ENCODE measurements at places on chromosomes 11 and 22.

DNA sequence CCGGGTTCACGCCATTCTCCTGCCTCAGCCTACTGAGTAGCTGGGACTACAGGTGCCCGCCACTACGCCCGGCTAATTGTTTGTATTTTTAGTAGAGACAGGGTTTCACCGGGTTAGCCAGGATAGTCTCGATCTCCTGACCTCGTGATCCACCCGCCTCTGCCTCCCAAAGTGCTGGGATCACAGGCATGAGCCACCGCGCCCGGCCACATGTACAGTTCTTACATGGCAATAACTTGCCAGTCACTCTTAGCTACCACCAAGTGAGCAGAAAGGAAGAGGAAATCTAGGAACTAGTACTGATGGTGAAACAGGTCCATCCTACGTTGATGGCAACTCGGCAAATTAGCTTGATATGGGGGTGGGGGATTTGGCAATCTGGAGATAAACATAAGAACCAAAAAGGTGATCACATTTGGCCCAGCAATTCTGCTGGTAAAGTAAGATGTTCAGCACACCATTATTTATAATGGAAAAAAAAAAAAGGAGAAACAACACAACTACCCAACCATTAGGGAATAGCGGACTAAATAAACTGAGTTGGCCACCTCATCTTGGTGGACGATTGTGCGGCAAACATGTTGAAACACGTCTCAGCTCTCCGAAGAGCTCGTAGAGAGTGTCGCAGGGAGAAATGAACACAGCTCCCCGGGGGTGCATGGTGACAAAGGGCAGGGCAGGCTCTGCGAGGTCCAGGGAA is 5.3 kb downstream of the NLRP6 start:
- DNase-seq: no peak

DNA sequence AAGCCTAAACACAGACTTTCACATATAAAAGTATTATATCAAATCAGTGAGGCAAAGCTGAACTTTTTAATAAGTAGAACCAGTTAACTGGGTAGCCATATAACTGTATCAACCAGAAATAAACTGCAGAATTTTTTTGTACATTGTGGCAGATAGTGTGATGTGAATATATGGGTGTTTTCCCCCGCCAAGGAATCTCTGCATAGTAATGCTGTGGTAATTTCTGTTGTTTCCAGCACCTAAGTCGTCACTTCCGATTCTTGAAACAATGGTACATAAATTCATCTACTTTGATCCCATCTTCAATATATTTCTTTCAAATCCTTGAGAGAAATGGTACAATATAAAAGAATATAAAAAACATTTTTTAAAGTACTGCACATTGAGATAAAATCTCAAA is 39.6 kb downstream of the NARS2 start:
- DNase-seq: no peak

DNA sequence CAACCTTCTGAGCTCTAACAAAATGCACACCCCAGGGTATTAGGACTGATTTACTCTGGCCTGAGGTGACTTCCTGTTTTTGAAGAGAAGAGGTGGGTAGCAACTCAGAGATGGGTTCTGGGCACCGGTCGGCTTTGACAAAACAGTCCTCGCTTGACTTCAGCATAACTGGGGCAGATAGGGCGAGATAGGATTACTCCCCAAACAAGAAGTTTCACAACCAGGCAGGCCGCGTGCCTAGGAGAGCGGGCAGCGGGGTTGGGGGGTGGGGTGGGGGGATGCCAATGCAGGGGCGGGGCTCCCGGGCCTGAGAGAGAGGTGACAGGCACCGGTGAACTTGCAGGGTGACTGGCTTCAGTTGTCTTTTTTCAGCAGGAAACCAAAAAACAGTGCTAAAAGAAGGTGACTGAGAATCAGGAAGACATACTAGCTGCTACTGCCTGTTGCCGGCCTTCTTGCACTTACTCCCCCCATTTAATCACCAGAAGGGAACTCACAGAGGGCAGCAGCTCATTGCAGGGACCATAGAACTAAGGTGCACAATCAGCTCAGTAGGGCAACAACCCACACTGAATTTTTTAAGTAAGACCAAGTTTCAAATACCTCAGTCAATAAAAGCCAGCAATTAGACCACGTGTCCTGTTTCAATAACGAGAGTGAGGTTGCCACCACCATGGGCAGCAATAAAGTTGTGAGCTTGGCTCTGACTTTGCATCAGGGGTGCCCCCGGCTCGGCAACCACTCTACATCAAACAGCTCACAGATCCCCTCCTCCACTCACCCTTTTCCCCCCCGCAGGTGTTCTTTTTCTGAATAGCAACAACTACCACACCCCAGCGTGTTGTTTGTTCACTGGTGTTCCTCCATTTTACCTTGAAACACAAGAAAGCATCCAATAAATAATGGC is 37.2 kb upstream of the ETS1 start:
- DNase-seq: no peak

GRCh38 chr11:22730319-22730718 is 63.9 kb downstream of the GAS2 start:
- DNase-seq: no peak

DNA sequence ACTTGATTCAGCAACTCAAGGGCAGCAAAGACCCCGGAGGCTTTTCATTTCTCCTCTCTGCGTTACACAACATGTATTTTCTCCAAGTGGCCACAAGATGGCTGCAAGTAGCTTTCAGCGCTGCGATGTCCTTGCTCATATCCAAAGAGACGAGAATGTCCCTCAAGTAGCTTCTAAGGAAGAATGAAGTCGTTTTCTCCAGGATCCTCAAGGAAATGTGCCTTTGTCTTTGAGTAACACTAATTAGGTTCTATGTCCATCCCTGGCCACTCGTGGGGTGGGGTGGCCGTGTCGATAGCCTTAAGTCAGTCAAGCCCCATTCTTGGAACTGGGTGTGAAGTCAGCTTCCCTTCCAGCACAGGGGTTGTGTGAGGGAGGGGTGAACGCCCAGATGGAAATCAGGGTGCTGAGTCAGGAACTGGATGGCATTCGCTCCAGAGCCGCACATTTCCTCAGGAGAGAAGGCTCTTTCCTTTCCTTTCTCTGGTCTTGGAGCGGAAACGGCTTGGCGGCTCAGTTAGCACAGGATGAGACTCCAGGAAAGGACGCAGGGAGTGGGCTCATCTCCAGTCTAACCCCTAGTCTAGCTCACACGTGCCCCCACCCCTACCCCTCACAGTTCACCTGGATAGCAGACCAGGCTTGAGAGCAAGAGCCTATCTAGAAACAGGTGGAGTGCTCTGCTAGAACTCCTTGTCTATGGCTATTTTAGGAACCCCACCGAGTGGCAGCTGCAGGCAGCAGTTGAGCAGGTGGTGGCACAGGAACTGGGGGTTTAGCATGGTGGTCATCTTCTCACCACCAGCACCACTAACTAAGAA is 44.3 kb downstream of the NNMT start:
- peak; percentile 7 for DNase-seq

DNA sequence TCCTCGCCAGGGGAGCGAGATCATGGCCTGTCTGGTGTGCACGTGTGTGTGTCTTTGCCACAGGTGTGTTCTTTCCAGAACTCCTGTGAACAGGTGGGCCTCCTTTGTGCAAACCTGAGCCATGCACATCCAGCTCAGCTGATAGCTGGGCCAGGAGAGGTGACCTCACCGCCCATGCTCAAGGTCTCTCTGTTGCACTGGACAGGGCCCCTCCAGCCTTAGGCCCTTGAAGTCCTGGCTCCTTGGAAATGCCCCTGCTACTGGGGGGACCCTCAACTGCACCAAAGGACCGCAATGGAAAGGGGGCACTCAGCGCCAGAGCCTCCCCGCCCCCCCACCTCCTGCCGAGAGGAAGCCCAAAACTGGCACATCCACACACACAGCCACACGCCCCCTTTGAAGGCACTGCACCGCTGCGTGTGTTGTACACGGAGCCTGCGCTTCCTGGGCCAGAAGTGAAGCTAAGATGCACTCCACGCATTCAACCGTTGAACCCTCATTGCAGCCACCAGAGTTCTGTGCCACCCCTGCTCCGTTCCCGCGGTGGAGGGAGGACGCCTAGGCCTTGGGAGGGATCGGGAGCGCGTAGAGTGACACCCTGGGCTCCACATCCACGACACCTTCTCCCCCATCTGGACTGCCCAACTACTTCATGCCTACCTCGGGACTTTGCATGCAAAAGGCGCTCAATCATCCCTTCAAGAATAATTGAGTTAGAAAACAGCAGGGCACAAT is 16.4 kb upstream of the IL2RB start:
- DNase-seq: no peak

- no peak for DNase-seq
These were observed 71.8 kb downstream of the PHF21A start for GRCh38 chr11:46049325-46049897.

GRCh38 chr11:11251394-11251970 is 101.6 kb downstream of the CSNK2A3 start:
- no peak for DNase-seq

DNA sequence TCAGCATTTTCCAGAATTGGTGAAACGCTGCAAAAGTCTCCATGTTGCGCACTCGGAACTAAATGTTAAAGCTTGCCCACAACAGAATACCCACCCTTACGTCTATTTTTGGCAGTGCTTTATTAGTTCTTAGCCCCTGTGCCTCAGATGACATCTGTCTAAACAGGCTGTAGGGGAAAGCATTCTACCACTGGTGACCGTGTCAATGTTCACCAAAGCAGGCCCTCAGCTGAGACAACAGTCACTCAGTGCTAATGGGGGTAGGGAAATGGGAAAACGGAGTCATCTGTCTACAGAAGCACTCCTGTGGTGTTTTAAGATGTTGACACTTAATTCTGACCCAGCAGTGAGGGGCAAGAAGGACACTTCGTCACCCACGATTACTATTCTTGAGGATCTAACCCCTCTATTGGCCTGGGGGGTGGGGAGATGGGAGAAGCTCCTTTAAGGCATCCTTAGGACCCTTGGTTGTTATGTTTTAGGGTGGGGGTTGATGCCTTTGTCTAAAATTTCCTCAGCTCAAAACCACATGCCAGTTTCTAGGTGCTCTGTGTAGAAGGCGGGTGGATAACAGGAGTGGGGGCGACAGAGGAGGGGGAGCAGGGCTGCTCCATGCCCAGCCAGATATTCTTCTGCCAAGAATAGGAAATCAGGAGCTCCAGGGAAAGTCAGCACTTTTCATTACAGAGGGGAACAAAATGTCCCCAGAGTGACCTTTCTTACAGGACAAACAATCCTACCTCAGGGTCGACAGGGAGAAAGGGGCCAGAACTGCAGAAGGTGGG is 15.6 kb upstream of the MFRP start:
- DNase-seq: no peak

DNA sequence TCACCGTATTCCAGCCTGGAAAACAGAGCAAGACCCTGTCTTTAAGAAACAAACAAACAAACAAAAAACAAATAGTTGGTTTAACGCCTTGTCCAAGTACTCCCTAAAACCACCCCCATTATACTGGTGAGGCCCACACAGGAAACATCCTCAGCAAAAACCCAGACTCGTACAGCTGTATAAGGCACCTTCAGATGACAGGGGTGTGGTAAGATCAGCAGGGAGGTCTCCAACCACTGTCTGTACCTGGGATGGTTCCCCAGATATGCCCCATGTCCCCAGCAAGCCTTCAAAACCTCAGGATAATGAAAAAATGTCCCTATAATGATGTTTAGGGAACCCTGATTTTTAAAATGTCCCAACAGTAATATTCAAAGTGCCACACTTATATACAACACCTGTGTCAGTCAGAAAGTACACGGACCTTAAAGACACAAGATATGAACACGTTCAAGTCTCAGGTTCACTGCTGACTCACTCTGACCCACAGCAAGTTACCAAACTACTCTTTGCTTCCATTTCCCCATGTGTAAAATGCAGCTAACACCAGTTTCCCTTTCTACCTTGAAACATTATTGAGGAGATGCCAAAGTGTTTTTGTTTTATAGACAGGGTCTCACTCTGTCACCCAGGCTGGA is 9.3 kb downstream of the SF3A1 start:
- no peak for DNase-seq

DNA sequence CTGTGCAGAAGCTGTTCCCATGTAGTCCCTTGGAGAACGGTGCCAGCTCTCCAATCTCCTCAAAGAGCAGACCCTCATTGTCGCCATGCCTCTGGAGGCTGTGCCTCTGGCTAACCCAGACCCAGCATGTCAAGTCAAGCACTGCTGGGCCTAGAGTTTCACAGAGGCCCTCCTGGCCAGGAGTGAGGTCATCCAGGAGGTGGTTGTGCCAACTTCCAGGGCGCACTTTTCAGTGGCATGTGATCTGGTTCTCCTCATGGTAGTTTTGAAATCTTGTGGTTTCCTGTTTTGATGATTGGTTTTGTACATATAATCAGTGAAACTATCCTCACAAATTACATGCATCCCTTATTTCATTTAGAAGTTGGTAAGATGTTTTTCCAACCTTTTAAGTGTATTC is 78.9 kb downstream of the PPFIBP2 start:
- no peak for DNase-seq

DNA sequence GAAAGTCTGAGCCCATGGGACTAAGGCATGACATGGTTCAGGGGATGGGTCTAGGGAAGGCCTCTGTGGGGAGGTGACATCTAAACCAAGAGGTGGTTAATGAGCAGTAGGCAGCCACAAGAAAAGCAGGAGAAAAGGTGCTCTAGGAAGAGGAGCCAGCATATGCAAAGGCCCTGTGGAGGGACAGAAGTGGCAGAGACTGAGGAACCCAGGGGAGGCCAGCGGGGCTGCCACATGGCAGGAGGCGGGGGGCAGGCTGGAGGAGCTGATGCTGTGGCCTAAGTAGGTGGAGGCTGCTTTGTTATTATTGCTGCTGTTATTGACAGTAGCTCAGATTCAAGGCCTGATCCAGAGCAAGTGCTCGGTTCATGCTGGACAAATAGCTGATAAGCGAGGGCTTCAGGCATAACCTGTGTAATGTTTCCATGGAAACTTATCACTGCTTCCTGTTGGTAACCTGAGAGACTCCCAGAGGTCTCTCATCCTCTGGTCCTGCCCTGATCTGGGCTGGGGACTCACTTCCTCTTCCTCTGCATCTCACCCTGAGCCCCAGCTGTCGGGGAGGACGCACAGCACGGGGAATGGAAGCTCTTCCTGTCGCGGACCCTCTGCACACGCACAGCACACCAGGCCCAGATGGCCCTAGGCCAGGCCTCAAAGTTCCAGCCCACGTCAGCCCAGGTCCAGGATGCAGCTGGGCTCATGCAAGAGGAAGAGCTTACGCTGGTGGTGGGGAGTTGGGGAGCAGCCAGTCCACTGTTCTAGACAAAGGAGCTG is 75.2 kb upstream of the TP53I11 start:
- DNase-seq: peak; percentile 94

- DNase-seq: no peak
These were observed 1450.3 kb downstream of the TBC1D22A start for GRCh38 chr22:48212727-48213126.

GRCh38 chr11:80136991-80137390 is 696.2 kb upstream of the TENM4 start:
- no peak for DNase-seq

DNA sequence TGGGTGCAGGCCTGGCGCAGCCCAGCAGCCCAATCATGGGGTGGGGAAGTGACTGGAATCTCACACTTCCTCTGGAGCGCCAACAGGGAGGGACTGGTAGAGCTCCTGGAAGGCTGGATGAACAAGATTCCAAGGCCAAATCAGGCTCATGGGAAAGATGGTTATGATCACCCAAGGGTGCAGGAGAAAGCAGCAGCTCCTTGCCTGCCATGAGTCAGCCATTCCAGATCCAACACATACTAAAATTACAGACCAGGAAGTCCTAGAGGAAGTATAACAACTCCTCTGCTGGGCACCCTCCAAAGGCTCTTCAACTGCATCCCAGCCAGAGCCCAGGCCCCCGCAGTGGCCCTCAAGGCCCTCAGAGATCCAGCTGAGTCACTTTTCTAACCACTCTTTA is 427.3 kb downstream of the TENM4 start:
- DNase-seq: no peak

- no peak for DNase-seq
These were observed 99.0 kb downstream of the CASP12 start for GRCh38 chr11:104799251-104799650.
